Cardiac septum (tissue), 1 donor: ENCODE measurements at places on chromosomes 2 and 18.
A peak's percentile ranks its signal among the peaks of the same experiment; 100 is the strongest.

- DNase-seq: no peak
These were observed 42.9 kb downstream of the ARHGEF33 start for GRCh38 chr2:38932586-38932985.

DNA sequence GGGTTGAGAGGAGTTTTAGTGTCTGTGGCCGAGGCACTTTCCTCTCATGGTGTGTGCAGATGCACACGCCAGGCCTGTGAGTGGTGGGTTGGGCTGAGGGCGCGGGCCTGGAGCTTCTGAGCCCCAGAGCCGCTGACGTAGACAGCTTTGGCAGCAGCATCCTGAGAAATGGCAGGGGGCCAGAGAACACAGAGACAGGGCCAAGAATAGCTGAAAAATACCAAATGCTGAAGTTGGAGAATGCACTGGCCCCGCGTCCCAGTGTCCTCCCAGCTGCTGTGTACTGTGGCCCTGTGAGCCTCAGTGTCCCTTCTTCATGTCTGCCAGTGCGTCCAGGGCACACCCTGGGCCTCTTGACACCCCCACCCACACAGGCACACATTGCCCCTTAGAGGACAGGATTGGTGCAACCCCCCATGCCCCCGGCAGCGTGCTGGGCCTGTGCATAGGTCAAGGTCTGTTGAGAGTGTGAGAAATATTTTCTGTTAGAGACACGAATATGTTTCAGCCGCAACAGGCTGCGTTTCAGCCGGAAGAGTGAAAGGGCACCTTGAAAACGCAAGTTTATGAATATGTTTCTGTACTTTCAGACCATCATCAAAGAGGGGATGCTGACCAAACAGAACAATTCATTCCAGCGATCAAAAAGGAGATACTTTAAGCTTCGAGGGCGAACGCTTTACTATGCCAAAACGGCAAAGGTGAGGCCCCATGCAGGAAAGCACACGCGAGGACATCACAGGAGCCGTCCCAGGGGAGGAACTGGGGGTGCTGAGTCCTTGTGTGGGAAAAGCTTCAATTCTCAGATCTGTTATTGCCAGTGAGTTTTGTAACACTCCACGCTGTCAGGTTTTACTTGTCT lies 33.6 kb downstream of the DGKD start:
- peak; percentile 92 for DNase-seq

GRCh38 chr2:113141451-113141850 lies 14.1 kb downstream of the IL1RN start:
- DNase-seq: no peak

- DNase-seq: no peak
These were observed 244.9 kb upstream of the MYT1L start for GRCh38 chr2:2575870-2576386.

DNA sequence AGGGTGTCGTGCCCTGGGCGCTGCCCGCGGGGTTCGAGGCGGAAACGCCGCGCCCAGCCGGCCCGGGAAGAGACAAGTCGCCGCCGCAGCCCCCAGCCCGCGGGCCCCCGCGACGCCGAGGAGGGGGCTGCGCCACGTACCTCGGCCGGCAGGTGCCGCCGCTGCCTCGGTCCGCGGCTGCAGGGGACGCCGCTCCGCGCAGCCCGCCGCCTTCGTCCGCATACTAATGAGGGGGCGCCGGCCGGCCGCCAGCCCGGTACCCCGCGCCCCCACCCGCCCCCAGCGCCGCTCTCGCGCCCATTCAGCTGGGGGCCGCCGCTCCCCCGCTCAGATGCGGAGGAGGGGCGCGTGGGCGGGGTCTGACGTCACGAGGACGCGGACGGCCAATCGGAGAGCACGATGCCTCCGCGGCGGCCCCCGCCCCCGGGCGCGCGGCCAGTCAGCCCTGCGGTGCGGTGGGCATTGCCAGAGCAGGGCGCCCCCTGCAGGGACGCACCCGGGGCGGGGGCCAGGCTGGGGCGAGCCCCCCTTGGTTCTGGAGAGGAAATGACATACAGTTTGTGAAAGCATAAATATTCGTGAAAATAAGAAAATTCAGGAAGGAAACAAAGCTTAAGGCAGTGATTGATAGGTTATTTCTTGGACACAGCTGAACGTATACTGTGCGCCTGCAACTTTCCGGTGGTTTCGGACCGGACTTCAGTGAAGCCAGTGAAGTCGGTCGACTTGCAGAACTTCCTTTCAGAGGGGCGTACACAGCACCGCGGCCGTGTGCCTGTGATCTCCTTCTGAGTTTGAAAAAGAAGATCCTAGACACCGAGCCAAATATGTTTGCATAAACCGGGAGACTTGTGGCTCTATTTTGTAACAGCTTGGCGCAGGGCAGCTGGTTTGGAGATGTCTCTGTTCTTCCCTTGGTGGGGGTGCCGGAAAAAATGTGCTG lies at the start of gene ST3GAL5:
Gene ST3GAL5 (minus strand): TSS at position 307 of the 943 bp plus-strand sequence. CDS start 85 bp downstream, at position 222.
- DNase-seq: peak; percentile 94

GRCh38 chr2:120747281-120747680 lies 11.6 kb downstream of the GLI2 start:
- DNase-seq: no peak

- DNase-seq: peak; percentile 70
These were observed 1.7 kb downstream of the TUBB6 start for GRCh38 chr18:12309683-12310198.
